ENCODE measurements at places on chromosomes 1 and 21.

GRCh38 chr1:175207971-175208370 lies 15.4 kb upstream of the KIAA0040 start:
- no peak for DNase-seq

DNA sequence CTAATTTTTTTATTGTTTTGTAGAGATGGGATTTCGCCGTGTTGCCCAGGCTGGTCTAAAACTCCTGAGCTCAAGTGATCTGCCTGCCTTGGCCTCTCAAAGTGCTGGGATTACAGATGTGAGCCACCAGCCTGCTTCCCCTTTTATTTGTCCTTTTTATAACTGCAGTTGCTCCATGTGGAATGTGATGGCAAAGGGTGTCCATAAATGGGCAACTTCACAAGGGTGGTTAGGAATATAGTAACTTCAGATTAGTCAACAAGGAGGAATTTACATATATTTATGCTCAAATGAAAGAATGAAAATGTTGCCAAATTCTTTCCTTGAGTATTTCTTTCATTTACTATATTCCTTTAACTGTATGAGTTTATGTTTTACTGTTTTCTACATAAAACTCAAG lies 182.9 kb downstream of the BACH1 start:
- no peak for DNase-seq

GRCh38 chr1:34408011-34408410 lies 231.3 kb downstream of the C1orf94 start:
- peak; percentile 22 for DNase-seq

GRCh38 chr1:39652554-39652953 lies 13.1 kb upstream of the HEYL start:
- no peak for DNase-seq

DNA sequence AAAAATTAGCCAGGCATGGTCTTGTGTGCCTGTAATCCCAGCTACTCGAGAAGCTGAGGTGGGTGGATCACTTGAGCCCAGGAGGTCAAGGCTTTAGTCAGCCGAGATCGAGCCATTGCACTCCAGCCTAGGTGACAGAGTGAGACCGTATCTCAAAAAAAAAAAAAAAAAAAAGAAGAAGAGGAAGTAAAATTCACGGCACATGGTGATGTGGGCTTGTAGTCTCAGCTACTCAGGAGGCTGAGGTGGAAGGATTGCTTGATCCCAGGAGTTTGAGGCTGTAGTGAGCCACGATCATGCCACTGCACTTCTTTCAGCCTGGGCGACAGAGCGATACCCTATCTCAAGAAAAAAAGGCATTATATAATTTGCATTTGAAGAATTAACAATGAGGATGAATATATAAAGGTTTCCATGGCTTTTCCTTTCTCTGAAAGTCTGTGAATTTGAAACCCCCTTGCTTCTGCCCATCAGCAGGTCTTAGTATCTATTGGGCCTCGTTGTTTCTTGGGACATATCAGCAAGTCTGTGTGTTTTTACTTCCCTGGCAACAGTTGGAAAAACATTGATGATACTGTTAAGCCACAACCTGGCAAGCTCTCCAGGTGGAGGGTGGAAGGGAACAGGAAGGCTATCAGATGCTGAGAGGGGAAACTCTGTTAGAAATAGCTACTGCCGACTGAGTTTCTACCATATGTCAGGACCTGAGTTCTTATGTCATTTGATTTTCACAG lies 4.6 kb upstream of the PLA2G2D start:
- no peak for DNase-seq

GRCh38 chr1:115952547-115952946 lies 23.8 kb upstream of the SLC22A15 start:
- DNase-seq: no peak

DNA sequence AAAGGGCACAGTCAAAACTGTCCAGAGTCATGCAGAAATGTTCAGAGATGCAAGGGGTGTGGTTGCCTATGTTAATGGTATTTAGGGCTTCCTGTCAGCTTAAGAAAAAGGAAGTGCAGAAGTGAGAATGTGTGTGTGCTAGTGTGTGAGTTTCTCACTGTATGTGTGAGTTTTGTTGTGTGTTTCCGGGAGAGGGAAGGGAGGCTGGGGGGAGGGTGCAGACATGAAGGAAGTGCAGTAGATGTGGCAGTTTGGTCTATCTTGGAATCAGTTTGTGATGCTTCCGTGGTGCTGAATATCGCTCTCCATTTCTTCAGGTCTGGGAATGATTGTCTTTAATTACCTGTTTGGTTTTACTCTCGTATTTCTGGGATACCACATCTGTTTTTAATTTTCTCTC lies 16.5 kb upstream of the ATP6V1G3 start:
- no peak for DNase-seq

DNA sequence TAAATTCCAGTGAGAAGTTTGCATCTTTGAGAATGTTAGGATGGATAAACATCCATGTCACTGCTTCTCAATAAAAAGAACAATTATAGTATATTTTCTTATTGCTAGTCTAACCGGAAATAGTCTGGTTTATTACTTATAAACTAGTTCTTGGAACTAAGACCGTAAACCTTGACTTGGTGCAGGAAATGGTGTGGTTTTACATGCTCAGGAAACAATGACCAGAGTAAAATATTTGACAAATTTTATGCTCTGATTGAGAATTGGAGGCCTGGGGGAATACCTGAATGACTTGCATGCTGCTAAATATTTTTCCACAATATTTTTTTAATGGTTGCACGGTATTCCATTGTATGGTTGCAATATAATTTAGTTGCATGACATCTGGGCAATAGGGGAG lies 76.3 kb downstream of the XCL2 start:
- DNase-seq: no peak

DNA sequence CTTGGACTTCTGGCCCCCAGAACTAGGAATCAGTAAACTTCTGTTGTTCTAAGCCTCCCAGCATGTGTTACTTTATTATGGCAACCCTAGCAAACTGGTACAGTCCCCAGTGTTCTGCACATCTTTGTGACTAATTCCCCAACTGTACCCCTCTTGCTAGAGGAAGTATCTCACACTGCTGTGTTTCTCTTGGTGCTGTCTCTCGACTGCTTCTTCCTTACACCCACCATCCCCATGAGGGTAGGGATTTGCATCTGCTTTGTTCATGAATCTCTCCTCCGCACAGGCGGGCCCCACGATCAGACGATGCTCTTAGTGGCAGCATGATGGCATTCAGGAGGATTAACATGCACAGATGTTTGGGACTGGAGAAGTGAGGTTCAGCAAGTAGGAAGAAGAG lies 46.7 kb downstream of the CLIC6 start:
- no peak for DNase-seq

GRCh38 chr1:66728021-66728420 lies 24.2 kb upstream of the DYNLT5 start:
- DNase-seq: no peak

GRCh38 chr1:27436204-27437159 lies 44.1 kb downstream of the GPR3 start:
- no peak for DNase-seq

GRCh38 chr1:28282426-28283407 lies 23.4 kb downstream of the SESN2 start:
- no peak for DNase-seq

DNA sequence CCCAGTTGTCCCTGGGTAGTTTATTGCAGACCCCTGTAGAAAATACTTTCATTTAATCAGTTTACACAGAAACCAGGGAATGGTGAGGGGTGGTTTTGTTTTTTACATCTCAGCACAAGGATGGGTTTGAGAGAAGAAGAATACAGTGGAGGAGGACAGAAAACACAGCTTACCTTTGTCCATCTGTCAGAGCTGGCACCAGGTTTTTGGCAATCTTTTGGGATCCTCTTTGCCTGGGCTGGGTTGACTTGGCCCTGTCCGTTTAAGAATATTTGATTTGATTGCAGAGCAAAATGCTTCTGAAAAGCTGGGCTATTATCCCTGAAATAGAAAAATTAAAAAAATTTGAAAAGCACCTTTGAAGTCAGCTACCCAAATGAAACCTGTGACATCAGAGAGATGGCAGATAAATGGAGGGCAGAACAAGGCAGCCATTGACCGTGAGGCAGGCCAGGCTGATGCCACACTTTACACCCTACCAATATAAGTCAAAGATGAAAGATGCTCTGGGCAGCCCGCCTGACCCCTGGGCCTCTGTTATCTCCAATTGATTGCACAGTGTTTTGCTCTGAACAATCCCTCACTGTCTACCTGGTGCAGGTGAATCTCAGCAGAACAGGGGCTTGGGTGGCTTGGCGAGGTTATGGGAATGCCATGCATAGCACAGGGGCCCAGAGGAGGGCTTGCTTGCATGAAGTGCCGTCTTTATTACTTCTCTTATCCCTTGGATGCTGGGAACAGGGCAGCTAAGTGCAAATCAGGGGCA lies 218.8 kb downstream of the LMX1A start:
- peak; percentile 68 for DNase-seq

- DNase-seq: no peak
Observed at GRCh38 chr1:77671836-77672235, 10.6 kb downstream of the ZZZ3 start.

GRCh38 chr1:236608930-236609726 lies 4.8 kb upstream of the HEATR1 start:
- peak; percentile 74 for DNase-seq

Data from islet precursor cell (in vitro differentiated cells).